ENCODE measurements at places on chromosomes 12 and 14.

DNA sequence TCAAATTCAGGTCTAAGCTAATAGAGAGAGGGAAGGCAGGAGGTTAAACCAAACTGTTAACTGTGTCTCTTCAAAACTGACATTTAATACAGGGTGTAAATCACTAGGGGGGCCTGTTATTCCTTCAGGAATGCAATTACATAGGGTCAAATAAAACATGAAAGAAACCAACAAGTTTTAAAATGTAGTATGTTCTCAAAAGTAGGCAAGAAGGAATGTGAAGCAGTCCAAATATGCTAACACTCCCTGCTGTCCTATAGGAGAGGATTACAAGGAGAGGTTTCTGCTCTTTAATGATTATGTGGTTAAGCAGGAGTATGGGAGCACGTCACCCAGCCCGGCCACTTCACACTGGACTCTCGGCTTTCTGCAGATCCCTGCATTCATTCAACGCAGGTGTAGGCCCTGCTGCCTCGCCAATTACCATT lies 42.5 kb upstream of the BMP4 start:
- no peak for DNase-seq

GRCh38 chr14:74649673-74650072 lies 37.6 kb upstream of the LTBP2 start:
- no peak for DNase-seq

- DNase-seq, result no peak
Measured at GRCh38 chr14:53663709-53664108, 292.9 kb downstream of the BMP4 start.

DNA sequence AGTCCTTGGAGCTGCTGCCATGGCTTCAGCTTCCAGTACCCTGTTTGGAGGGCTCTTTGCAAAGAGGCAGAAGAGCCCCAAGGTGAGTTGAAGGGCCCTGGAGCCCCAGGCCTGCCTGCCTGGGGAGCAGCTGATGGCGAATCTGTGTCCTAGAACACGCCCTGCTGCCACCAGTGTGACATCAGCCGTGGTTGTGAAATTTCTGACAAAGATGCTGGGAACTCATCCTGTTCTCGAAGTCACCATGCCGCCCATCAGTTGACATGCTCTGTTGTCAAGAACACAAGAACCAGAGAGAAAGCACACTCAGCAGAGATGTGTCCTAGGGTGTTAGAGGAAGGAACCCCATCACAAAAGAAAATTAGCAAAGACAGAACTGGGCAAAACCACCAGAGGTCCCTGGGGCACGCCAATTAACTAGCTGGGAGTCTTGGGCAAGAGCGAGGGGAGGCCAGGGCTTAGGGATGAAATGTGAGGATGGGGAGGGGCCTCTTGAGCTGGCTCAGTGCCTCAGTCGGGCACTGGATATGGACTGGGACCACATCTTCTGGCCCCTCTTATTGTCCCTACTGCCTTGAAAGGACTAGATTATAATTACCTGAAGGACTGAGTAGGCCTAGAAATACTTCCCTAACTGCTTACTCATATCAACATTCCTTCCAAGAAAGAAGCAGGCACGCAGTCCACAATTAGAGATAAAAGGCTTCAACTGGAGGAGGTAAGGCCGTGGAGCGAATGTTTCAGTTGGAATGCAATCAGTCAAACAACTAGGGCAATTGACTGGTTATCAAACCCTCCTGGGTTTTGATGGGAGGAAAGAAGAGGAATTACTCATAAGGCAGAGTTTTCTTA lies 163.1 kb downstream of the CACNA1C start:
- no peak for DNase-seq

DNA sequence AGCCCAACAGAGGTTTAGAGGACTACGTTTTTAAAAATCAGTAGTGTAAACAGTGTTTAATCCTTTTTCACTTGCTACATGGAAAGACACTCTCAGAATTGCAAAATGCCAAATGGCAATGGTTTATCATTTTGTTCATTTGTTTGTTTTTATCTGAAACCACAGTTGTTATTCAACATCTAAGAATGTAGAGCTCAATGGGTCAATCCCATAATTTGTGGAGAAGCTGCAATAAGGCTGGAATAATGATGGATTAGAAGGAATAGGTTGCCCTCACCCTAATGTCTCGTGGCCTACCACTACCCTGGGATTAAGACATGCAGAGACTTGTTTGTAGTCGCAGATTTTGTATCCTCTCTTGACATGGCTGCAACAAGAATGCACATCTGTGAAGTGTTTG lies 115.7 kb downstream of the LLPH start:
- no peak for DNase-seq

DNA sequence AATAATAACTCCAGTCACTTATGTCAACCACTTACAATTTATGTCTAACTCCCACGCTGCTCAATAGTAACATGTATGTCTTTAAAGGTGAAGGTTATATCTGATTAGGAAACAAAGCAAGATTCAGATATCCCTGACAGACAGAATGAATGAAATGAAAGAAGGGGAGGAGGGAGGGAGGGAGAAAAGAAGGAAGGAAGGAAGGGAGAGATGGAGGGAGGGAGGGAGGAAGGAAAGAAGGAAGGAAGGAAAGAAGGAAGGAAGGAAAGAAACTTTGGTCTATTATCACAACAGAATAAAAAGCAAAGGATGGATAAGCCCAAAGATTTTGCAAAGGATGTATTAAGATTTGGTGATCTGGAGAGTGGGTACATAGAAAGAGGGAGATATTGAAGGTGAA lies 433.3 kb downstream of the PRKD1 start:
- DNase-seq, result no peak

DNA sequence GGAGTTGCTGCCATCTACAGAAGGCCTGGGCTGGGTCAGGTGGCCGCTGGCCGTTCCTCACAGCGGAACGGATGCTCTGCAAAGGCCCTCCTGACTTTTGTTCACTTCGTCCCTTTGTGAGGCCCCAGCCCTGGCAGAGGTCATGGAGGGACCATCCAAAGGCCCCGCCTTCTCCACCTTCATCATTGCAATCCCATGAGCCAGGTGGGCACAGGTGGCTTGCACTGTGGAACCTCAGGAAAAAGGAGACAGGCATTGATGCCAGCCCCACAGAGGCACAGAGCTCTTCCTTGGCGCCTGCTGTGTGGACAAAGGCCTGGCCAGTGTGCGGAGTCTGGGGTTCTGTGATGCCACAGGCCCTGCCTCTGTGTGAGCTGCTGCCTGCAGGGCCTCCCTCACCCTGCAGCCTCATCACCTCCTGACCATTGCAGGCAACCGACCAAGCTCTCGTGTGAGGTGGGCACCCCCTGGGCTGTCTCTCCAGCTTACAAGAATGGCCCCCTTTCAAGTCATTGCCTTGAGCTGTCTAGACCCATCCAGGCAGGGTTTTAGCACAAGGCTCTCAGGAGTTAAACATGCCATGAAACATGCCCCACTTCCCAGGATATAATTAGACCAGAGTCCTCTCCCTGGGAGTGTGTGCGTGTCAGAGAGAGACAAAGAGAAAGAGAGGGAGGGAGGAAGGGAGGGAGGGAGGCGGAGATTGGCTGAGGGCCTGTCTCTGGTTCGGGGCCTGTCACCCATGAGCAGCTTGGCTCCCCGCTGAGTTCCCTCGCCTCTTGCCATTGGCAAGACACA lies 19.3 kb downstream of the NFKBIA start:
- peak; percentile 76 for DNase-seq

GRCh38 chr12:69062621-69063237 lies 129.8 kb upstream of the CPM start:
- no peak for DNase-seq

DNA sequence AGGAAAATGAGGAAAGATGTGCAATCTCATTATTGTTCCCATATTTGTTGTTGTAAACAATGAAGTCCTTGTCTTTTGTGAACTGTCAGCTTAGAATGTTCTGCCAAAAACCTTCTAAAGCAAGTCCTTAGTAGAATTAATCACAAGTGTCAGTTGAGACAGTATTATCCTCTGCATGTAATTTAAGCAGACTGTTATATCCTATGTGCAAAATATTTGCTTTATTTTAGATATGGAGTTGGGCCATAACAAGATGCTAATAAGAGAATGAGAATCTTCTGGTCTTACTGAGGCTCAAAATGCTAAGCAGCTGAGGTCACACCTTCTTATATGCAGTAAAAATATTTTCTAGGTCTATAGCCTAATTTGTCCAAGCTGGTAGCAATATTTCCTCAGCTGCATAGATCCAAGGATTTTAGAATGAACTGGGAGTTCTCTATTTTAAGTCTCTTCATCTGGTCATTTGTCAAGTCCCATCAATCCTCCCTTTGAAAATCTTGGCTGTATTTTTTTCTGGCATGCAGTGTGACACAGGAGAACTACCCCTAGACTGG lies 222.3 kb upstream of the NAV3 start:
- peak; percentile 10 for DNase-seq

DNA sequence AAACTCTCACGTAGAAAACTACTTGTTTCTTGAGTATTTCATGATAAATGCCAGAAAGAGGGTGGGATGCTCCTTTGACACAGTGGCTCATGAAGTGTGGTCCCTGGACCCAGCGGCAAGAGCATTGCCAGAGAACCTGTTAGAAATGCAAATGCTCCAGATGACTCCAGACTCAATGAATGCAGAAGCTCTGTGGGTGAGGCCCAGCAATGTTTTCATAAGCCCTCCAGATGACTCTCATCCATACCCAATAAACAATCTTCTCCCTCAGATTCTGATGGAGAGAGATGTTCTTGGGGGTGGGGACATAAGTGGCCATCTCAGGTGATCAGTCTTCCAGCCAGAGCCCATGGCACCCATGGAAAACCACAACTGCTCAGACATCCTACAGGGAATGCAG lies 88.9 kb downstream of the SMOC1 start:
- DNase-seq, result no peak

GRCh38 chr12:30806989-30807694 lies 52.4 kb upstream of the CAPRIN2 start:
- peak; percentile 86 for DNase-seq

DNA sequence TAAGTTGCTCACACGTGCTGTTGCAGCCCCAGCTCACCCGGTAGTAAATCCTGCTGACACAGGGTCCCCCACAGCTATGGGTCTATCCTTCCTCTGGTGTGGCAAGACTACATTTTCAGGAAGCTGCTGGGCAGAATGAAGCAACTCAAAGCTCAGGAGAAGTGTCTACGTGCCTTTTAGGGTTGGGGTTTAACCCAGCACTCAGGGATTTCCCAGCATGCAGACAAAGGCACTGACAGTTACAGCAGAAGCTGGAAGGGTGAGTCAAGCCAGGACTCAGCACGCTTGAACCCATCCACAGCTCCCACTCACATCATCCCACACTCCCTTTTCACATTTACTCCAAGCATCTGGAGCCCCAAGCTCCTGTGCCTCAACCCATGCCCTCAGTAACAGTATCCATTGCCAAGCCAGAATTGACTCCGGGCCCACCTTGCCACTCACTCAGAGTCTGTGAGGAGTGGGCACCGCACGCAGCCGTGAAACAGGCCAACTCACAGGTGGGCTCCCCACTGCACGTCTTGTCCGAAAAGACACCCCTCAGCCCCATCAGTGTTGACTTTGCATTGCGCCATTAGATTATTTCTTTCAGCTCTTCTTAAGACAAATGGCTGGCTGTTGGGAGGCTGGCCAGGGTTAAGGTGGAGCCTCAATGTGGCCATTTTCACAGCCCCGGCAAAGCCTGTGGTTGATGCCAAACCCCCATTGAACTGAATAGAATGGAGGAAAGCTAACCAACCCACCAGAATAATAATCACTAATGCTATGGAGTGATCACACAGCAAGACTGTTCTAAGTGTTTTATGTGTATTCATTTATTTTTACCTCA lies 59.6 kb downstream of the ZFP36L1 start:
- no peak for DNase-seq

DNA sequence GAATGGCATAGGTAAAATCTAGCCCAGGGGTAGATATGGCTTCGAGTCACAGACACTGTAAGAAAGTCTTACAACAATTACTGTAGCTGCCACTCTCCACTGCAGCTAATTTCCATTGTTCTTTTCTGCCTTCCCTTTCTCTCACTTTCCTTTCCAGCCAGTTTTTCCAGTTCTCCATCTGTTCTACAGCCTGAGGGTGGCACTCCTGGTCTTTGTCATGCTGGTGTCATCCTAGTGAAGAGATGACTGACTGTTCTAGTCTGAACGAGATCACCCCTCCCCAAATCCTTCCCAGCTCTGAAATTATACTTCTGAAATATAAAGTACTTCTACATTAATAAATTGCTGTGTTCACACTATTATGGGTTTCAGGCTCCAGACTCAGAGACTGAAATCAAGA lies 74.2 kb upstream of the CSRP2 start:
- peak; percentile 49 for DNase-seq

DNA sequence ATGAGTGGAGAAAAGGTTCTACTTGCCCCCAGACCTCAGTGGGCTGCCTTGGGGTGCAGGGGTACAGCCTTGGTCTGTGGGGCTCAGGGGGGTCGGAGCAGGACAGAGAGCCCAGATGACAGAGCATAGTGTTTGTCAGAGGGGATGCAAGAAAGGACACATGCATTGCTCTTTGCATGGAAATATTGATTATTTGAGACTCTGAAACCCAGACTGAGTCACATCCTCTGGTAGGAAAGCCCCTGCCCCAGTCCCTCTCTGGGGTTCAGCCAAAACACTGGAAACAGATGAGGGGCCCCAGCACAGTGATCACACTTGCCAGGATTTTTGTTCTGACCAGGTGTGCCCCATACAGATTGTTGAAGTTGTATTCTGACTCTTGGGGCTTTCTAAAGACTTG lies 1094.4 kb downstream of the BCL11B start:
- no peak for DNase-seq

- DNase-seq, result no peak
Measured at GRCh38 chr12:67425394-67425793, 156.2 kb downstream of the CAND1 start.

DNA sequence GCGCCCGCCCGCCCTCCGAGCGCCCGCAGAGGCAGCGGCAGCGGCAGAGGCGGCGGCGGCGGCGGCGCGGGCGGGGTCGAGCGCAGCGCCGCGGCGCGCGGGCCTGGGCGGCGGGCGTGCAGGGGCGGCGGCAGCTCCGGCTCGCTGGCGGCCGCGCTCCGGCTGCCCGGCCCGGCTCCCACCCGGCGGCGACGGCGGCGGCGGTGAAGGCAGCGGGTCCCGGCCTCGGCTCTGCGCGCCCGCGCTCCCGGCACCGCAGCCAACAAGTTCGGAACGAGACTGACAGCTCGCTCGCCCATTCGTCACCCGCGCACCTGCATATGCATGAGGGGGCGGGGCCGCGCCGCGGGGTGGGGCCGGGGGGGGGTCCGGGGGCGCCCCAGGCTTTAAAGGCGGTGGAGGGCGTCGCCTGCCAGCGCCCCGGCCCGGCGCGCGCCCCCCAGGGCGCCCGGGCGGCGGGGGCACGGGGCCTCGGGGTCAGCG lies at the start of gene JAG2:
Gene JAG2 (minus strand): TSS at position 281 of the 483 bp plus-strand sequence. CDS start 356 bp downstream, outside the sequence.
- no peak for DNase-seq

- DNase-seq, result no peak
Measured at GRCh38 chr14:75675265-75675960, 14.4 kb downstream of the TTLL5 start.

GRCh38 chr12:103422328-103422727 lies 73.4 kb downstream of the C12orf42 start:
- DNase-seq, result no peak

GRCh38 chr12:115623764-115624334 lies 653.6 kb downstream of the MED13L start:
- DNase-seq, result no peak
